Activated CD8-positive, alpha-beta memory T cell treated with anti-CD3 and anti-CD28 coated beads for 4 hours (primary cell): ENCODE measurements at places on chromosomes 6 and 20.

DNA sequence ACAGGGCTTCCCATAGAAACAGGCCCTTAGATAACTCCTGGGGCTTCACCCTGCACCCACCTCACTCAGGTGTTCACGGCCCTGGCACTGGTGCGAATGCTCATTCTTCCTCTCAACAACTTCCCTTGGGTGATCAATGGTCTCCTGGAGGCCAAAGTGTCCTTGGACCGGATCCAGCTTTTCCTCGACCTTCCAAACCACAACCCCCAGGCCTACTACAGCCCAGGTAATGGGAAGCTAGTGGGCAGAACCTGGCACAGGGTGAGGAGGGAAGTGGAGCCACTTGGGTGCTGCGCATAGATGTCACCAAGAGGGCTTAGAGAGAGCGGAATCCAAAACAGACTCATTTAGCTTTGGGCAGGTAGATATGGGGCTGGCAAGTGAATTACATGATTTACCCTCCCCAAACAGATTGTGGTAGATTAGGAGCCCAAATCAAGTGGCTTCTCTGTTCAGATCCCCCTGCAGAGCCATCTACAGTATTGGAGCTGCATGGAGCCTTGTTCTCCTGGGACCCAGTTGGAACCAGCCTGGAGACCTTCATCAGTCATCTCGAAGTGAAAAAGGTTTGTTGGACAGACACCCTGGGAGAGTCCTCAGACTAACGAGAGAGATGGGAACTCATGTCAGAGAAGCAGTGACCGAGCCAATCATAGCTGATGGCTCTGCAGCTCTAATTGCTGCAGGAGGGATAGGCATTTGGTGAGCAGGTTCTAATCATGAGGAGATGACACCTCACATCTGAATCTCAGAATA lies 8.5 kb downstream of the ABCC10 start:
- no peak for DNase-seq

DNA sequence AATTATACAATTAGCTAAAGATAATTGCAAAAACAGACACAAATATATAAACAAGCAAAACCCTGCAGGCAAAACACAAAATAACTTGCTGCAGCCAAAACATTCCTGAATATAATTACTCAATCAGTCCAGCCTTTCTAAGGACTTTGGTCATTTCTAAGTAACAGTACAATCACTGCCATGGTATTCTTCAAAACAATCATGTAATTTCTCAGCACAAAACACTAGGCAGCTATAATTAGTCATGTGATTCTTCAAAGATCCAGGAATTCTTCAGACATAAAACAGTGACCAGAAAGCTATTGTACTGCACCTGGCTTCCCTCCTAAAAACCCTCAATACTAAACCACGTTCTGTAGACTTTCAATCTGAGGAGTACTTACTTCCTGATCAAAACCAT lies 881.1 kb downstream of the EPHA7 start:
- DNase-seq, result no peak

DNA sequence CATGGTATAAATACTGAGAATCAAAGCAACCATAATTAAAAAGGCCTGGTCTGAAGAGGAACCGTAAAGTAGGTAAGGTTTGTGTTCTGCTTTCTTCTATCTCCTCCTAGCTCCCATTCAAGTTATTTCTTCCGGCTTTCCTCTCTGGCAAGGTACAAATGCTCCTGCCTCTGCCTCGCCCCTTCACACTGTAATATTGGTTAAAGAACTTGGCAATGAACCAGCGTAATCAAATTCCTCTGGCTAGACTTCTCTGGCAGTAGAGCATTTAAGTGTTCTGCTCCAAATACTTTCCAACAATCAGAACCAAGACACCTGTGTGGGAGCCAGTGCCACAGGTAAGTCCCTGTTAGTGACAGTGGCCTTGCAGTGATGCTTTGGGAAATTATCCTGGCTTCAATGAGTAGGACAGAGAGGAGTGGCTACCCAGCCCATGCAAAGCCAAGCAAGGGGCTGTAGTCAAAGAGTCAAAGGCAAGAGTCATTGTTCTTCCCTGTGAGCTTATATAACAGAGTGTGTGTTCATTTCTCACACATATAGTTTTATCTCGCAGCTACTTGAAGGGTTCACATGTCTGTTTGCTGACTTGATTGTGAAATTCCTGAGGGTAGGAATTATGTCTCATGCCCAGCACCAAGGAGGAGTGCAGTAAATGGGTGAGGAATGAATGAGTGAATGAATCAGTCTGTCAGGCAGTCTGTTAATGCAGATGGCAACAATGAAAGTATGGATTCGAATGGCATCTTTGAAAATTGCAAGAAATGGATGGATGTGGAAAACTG lies 329.3 kb downstream of the NRN1 start:
- no peak for DNase-seq

GRCh38 chr6:3039384-3039783 lies 28.9 kb upstream of the RIPK1 start:
- DNase-seq, result no peak

GRCh38 chr6:121442576-121442975 lies 7.1 kb downstream of the GJA1 start:
- DNase-seq, result no peak

DNA sequence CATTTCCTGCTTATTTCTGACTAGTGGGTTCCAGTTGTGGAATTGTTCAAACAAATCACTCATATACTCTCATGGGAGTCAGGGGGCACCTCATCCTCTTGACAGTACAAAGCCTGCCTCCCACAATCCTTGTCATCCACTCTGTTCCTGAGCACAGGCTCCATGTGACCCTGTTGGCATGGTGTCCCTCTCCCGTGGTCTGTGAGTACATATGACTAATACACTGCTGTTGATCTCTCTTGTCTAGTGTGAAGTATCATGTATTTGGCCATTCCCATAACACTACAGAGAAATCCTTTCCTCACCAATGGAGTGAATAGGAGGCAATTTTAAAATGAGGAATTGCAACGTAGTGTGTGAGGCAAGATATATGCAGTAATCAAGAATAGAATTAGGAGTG lies 185.3 kb downstream of the OGFRL1 start:
- no peak for DNase-seq

- no peak for DNase-seq
Measured at GRCh38 chr6:169271877-169272216, 18.2 kb upstream of the THBS2 start.

DNA sequence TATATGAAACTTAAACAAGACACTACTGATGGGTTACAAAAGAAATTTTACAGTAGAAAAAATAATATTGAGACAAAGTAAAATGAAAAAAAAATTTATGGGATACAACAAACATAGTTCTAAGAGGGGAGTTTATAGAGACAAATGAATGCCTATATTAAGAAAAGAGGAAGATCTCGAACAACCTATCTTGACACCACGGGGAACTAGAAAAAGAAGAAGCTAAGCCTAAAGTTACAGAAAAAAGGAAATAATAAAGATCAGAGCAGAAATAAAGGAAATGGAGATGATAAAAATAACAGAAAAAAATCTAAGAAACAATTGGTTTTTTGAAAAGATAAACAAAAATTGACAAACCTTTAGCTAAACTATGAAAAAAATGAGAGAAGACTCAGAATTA lies 9.1 kb upstream of the ECHDC1 start:
- no peak for DNase-seq

- DNase-seq, result no peak
Measured at GRCh38 chr6:15872241-15873103, 209.6 kb upstream of the DTNBP1 start.

DNA sequence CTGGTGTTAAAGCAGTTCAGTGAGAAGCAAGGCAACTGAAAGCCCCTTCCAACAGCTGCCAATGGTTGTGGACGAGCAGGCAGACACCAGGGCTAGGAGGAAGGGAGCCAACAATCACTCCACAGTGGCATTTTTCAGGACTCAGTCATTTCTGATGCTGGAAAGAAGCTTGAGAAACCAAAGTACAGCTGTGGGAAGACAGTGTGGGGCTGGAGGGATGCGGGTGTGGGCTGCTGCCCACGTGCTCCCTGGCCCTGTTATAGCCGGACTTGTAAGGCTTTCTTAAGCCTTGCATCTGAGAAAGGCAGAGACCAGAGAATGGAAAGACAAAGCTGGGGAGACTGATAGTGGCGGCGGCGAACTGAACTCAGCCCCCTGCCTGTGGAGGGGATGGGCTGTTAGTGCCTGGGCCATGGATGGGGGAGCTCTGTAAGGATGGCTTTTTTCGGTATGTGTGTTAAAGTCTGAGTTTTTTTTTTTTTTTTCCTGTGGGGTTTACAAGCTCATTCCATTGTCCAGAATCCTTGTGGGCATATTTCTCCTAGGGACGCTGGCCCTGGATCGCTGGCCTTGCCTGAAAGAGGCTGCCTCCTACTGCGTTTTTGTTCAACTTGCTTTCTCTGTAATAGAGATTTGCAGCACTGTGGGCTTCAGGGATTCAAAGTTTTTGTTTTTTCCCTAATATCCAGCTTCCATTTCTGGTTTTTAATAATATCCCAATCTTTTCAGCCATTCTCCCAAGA lies 91.7 kb downstream of the GJA10 start:
- no peak for DNase-seq

- DNase-seq, result no peak
Measured at GRCh38 chr20:62242176-62242575, 3.9 kb downstream of the OSBPL2 start.

GRCh38 chr20:10105046-10105445 lies 70.3 kb downstream of the ANKEF1 start:
- no peak for DNase-seq
